ENCODE measurements at places on chromosomes 13 and 19.
A peak's percentile ranks its signal among the peaks of the same experiment; 100 is the strongest.

GRCh38 chr13:99500839-99501183, 461 bp upstream of the TM9SF2 start:
- DNase-seq, result no peak

DNA sequence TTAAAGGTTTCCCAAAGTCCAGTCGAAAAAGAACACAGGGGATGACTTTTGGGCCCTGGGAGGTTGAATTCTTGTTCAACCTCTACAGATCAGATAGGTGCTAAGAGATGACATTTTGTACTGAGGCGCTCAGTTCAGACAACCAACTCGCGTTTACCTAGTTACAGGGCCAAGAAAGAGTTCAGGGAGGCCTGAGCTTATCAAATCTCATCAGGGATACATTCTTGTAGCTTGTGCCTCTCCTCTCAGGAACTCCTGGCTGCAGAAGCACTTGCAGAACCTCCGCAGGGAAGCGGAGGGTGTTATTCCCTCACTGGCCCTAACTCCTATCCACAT, 825 bp downstream of the ZNF776 start:
- DNase-seq, result no peak

DNA sequence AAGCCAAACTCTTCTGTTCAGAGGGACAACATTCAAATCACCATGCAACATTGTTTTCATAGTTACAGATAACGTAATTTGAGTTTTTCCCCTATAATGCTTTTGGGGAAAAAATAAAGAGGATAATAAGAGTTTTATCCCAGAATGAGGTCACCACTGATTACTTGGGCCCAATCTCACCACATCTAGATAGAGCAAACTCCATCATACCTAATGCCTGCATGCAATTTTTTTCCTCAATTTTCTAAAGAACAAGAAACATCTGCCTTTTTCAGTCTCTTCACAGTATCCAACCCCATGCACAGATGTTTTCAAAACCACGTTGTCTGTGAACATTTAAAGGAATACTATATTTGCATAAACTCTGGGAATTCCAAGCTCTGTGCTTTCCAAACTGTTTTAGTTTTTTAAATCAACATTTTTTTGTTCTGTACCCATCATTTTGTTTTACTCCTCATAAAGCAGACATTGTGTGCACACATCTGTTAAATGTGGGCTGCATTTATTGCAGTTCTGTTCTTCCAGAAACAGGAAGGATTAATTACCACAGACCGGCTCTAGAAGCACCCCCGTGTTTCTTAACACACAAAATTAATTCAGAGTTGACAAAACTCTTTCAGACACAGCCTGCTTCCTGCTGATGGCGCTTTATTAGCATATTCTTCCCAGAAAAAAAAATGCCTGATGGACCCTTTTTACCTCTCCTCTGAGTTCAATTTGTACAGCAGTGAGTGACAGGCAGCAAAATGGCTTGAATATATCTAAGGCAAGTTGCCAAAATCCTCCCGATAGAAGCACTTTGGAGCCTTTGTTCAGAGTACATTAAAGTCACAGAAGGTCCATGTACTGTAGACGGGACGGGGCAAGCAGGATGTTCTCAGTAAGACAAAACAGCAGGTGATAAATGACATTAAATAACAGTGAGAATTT, 1171.9 kb downstream of the EFNB2 start:
- no peak for DNase-seq

- DNase-seq, result no peak
Measured at GRCh38 chr13:111011899-111012298, 97.0 kb upstream of the ANKRD10 start.

DNA sequence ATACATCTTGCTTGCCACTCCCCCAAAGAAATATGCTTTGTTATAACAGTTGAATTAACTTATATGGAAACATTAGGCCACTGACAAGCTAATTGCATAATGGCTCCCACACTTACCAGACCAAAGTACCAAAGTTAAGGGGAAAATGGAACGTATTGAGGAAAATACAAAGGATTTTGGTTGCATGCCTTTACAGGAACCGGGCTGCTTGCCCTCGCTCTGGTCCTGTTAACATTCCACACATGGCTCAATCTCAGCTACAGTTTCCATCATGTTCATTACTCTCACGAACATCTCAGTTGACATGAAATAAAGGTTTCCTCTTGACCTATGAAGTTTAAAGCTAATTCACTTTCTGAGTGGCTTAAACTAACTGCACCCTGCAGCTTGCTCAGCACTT, 220.7 kb upstream of the RXFP2 start:
- DNase-seq, result no peak

GRCh38 chr13:106586648-106587166, 18.8 kb upstream of the ARGLU1 start:
- no peak for DNase-seq

- peak; percentile 84 for DNase-seq
Measured at GRCh38 chr19:31838163-31838815, 489.1 kb upstream of the TSHZ3 start.

DNA sequence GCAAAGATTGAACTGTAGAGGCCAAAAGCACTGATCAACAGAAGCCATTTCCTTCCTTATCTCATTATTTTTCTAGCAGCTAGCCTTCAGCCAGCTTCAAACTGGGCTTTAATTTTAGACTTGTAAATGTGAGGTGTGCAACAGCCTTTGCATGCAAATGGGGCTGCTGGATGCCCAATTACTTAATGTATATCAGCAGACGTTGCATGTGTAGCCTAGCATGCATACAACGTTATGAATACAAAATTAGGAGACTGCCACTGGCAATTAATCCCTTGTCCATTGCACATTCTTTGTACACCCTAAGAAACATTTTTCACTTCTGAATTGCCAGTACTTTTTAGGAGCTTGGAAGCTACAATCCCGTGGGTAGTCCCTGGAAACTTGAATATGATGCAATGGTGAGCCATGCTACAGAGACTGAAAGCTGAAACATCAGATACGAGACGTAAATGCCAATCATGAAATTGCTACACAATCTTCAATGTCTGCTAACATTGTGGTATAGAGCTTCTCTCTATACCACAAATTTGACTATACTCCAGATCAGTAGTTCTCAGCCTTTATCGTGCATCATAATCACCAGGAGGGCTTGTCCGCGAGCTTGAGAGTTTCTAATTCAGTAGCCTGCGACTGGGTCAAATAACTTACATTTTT, 20.2 kb downstream of the EPSTI1 start:
- DNase-seq, result no peak

GRCh38 chr13:113364311-113364889, 470 bp upstream of the GRTP1 start:
- DNase-seq, result no peak

DNA sequence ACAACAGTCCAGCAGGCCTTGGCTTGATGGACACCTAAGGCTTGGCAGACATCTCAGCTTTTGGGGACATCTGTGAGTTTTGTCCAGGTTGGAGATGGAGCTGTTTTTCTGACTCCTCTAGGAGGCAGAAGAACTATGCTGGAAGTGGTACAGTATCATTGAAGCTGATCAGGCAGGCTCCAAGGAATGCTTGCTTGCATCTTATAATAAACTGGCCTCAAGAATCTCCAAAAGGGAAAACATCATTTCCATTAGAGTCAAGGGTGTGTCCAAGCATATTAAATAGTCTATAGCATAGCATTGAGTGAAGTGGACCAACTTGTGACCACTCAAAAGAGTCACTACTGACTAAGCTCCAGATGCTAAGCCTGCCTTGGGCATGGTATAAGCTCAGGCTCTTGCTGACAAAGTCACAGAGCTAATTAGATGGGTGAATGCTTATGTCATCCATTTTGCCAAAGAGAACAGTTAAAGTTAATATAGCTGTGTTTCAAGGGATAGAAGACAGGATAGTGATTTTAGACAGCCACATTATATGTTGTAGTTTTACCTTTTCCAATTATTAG, 216.0 kb downstream of the DNAJC15 start:
- no peak for DNase-seq

DNA sequence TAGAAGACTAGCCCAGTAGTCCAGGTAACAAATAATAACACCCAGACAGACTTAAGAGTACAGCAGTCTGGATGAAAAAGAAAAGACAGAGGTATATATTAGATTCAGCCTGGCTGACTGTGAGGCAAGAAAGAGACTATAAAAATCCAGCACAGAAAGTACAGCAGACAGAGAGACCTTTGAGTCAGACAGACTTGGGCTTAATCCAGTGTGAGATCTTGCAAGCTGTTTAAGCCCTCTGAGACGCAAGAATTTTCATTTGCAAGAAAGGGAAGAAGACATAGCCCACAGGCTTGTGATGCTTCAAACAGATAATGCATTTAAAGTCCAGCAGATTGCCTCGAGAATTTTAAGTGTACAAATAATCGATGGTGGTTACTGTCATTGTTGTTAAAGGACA, 471.4 kb downstream of the LIG4 start:
- no peak for DNase-seq

- no peak for DNase-seq
Measured at GRCh38 chr13:36057041-36057440, 74.1 kb downstream of the DCLK1 start.

DNA sequence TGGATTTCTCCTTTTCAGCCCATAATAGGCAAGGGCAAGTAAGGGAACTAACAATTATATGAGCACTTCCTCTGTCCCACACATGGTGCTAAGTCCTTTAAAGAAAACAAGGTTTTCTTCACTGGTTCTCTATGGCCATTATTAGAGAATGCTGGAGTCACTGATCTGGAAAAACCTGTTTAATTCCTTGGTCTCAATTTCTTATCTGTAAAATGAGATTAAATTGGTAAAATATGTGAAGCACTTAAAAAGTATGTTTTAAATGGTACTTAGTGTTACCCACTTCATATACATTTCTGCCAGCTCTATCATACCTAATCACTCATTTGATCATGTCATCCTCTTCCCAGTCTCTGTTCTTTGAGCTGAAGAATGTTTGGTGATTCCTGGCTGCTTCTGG, 39.4 kb downstream of the LRCH1 start:
- DNase-seq, result no peak

GRCh38 chr13:39577838-39578491, 25.0 kb downstream of the LHFPL6 start:
- peak; percentile 49 for DNase-seq

GRCh38 chr13:62418872-62419271, 1003.2 kb upstream of the PCDH20 start:
- no peak for DNase-seq

GRCh38 chr13:50740052-50740741, 103.3 kb downstream of the DLEU7 start:
- no peak for DNase-seq

DNA sequence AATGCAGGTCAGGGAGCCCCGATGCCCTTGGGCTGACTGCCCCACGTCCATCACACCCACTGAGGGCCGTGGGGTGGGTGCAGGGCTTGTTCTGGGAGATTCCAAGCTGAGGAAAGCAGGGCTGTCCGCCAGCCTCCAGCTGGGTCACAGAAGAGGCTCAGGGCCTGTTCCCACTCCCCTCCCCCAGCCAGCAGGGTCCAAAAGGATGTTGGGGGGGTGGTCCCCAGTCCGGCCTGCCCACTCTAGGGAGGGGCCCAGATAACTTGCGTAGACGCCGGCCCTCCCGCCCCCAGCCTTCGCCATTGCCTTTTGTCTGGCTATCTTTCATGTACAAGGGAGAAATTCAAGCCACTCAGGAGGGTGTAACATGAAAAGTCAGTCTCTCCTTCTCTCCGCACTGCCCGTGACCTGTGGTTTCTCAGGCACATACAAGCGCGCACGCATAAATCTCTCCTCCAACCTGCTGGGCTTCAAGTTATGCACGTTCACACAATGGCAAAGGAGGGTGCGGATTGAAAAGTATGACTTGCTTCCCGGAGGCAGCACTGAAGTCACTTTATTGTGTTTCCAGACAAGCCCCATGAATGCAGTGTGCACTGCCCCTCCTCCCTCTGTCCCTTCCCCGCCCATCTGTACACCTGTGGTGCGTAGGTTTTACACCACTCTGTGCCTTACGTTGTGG, 20.2 kb downstream of the CARM1 start:
- DNase-seq, result no peak

DNA sequence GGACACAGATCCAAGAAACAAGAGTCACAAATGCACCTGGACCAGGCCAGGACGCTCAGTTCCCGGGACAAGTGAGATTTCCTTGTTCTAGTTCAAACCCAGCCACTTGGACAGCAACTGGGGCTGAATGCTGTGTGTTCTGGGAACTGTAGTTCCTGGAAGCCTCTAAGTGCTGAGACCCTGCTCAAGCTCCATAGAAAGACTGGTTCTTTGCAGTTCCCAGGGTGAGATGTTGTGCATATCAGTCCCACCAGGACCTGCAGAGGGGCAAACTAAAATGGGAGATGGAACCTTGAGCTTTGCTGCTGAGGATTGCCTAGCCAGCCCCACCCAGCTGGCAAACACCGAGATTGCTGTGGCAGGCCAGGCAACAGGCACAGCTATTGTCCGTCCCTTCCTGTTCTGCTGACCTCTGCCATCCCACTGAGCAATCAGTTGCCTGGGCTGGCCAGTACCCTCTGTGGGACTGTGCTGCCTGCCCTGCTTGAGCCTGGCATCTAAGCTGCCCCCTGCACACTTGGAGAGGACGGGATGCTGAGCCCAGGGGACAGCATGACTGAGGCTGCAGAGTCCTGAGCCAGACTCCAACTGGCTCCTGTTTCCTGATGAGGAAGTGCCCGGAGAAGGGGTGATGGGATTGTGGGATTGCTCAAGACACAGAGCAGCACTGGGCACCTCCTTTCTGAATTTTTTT, 1.4 kb upstream of the GIPC1 start:
- no peak for DNase-seq

DNA sequence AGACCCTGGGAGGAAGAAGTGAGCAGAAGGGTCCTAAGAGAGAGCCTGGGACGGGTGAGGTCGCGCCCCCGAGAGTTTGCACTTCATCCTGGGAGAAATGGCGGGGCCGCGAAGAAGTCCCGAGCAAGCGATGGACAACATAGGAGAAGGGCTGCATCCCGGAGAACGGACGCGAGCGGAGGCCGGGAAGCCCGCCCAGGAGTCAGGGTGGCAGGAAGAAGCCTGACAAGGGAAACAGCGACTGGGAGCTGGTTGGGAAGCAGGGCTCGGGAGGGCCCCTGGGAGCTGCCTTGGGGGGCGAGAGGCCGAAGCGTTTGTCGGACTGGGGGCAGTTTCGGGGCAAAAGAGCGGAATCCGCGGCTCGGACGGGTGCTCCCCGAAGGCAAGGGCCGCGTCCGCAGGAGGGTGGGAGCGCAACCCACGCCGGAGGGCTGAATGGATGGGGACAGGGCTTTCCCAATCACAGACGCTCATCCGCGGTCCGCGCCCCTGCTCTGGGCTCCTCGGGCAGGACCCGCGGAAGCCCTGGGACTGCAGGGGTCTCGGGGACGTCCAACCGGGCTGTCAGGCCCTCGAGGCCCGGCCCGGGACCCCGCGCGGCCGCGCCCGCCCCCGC, 469 bp downstream of the ABHD17A start:
- no peak for DNase-seq
